CD4-positive, alpha-beta T cell treated with Interleukin-4 for 4 hours (primary cell): ENCODE measurements at places on chromosomes 7 and 10.

DNA sequence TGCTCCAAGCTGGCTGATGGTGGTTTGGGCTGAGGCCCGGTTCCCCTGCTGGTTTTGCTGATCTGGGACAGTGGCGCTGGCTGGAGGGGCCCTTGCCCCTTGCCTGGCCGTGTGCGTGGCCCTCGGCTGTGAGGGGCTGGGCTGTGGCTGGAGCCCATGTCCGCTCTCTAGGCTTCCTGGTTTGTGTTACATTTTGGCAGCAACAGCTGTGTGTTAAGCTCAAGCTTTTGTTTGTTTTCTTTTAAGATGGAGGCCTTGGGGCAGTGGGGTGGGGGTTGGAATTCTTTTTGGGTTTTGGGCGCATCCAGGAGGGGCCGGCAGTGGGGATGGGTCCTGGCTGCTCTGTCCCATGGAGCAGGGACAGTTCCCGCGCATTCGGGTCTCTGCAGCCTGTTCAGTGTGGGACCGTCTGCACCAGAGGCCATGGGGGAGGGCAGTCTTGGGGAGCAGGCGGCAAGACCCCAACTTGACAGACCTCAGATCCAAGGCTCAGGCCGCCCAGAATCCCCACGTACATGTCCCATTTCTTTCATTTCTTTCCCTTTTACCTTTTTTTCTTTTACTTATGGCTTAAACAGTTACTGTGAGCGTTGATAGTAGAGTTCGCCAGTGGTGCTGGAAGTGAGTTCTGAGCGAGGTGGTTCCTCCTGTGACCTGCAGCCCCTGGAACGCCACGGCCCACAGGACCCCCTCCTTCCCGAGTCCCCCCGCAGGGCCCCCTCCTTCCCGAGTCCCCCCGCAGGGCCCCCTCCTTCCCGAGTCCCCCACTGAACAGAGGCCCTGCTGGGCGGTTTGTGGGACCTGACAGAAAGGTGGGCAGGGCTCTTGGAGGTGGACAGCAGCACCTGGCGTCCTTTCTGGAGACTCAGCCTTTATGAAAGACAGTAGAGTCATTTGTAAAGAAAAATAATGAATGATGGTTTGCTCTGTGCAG is 75.3 kb downstream of the INPP5A start:
- no peak for DNase-seq

- DNase-seq, result no peak
Measured at GRCh38 chr10:1706711-1707110, 30.6 kb downstream of the ADARB2 start.

GRCh38 chr10:83333566-83333965 is 805.7 kb upstream of the GHITM start:
- no peak for DNase-seq

GRCh38 chr7:34237493-34237849 is 332.1 kb downstream of the BMPER start:
- no peak for DNase-seq

DNA sequence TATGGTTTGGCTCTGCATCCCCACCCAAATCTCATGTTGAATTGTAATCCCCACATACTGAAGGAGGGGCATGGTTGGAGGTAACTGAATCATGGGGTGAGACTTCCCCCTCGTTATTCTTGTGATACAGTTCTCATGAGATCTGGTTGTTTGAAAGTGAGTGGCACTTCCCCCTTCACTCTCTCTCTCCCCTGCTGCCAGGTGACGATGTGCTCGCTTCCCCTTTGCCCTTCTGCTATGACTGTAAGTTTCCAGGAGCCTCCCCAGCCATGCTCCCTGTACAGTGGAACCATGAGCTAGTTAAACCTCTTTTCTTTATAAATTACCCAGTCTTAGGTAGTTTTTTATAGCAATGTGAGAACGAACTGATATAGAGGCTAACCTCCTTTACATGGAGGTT is 16.6 kb downstream of the PLPP4 start:
- DNase-seq, result no peak

DNA sequence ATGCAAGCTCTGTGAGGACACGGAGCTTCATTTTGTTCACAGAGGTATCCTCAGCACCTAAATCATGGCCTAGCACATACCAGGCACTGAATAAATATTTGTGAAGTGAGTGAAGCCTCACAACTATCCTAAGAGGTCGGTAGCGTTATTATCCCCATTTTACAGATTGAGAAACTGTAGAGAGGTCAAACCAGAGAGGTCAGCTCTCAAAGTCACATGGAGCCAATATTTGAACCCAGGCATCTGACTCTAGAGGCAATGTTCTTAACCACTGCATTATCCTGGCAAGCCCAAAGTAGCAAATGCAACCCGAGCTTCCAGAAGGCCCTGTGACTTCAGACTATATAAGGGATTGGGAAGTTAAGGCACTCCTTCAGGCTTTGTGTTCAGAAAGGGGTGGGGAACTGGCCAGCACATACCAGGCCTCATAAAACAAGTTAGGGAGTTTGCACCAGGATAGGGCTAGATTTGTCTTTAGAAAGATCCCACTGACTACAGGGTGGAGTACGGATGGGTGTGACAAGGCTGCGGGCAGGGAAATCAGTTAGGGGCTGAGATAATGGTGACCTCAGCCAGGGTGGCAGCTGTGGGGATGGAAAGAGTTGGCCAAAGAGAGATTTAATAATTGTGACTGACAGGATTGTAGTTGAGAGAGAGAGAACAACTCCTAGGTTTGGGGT is 101.4 kb downstream of the TBXAS1 start:
- DNase-seq, result no peak

DNA sequence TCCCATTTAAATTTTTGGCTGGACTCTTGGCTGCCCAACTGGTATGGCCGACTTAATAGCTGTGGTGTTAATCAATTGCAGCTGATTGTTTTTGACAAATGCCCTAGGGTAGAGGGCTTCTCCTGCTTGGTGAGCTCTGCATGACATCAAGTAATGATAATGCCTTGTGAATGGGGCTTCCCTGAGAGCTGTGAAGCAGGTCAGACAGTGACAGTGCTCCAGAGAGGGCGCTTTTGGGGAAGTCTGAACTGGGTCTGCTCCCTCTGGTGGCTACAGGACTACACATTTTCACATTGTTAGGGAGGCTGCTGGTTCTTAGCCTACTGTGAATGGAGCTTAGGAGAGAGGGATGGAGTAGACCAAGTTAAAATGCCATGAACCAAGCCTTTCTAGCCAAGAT is 98.8 kb downstream of the SDK1 start:
- no peak for DNase-seq

GRCh38 chr10:48704156-48704555 is 19.5 kb downstream of the WDFY4 start:
- DNase-seq, result no peak

- no peak for DNase-seq
Measured at GRCh38 chr10:98006266-98006665, 24.2 kb downstream of the CRTAC1 start.

- DNase-seq, result no peak
Measured at GRCh38 chr7:16846601-16847165, 35.1 kb downstream of the AGR3 start.

DNA sequence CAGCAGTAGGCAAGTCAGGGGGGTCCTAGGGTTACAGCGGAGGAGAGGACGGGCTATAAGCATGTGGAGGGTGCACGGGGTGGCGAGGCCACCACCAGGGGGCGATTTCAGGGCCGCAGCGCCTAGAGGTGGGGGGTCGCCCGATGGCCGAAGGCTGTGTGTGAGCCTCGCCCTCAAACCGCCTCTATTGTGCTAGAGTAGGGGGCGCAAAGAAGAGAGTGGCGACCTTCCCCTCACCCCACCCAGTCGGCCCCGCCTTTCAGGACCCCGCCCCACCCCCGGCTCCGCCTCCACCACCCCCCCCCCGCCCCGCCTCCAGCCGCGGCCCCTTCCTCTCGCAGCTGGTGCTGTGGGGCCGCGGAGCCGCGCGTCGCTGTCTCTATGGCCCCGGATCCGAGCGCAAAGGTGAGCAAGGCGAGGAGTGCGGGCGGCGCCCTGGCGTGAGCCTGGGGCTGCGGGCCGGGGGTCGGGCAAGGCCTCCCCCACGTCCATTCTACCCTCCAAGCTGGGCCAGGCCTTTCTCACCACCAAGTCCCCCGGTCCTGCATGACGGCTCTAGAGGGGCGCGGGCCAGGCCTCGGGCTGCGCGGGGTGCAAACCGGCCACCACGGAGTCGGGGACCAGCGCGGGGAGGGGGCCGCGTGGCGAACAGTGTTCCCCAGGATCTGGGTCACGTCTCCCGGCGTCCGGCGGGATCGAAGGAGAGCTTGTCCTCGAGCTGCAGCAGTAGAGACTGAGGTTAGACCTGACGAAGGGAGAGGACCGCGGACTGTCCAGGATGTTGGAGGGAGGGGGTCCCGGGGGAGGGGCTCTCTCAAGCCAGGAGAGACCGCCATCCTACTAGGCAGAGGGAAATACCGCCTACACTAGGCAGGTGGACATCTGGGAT is at the start of gene SEMA4G:
SEMA4G (plus strand) TSS at position 318 of the 889 bp plus-strand sequence. CDS start 3,409 bp downstream, outside the sequence.
- DNase-seq, result peak; percentile 3

GRCh38 chr10:49109669-49110340 is 5.5 kb downstream of the VSTM4 start:
- DNase-seq, result no peak

- DNase-seq, result no peak
Measured at GRCh38 chr7:74430961-74431466, 22.7 kb upstream of the GTF2IRD1 start.

GRCh38 chr7:154532771-154533170 is 470.2 kb downstream of the PAXIP1 start:
- no peak for DNase-seq

GRCh38 chr7:155566011-155566836 is 19.9 kb upstream of the CNPY1 start:
- no peak for DNase-seq

- no peak for DNase-seq
Measured at GRCh38 chr7:67525588-67525987, 529.0 kb downstream of the TYW1 start.

GRCh38 chr7:43058271-43059066 is 54.0 kb upstream of the HECW1 start:
- DNase-seq, result no peak

- DNase-seq, result no peak
Measured at GRCh38 chr7:4468320-4469102, 213.6 kb upstream of the FOXK1 start.

GRCh38 chr10:126430512-126430911 is 42.2 kb upstream of the ADAM12 start:
- DNase-seq, result no peak

DNA sequence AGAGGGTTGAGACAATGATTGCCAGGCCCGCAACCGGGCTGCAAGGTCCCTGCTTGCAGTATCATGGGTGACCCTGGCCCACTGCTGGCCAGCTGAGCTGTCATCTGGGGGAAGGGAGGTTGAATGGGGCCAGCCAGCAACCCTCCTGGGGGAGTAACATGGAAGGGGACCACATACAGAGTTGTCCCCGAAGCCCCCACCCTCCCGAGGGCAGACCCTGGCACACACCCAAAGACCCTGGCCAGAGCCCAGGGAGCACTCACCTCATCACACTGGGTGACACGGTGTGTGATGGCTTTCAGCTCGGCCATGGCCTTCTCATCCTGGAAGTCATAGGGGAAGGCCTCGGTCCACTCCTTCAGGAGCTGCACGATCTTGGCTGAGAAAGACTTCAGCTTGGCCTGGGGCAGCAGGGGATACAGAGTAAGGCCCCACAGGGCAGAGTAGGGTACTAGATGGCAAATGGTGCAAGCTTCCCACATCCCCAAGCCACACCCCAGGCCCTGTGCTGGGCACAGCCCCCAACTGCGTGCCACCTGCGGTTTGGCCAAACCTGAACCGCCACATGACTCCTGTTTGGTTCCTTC is 63.4 kb downstream of the CSGALNACT2 start:
- DNase-seq, result no peak

GRCh38 chr10:5561704-5562645 is 37.2 kb downstream of the CALML3 start:
- no peak for DNase-seq

GRCh38 chr7:133837224-133837623 is 289.9 kb upstream of the LRGUK start:
- DNase-seq, result no peak

DNA sequence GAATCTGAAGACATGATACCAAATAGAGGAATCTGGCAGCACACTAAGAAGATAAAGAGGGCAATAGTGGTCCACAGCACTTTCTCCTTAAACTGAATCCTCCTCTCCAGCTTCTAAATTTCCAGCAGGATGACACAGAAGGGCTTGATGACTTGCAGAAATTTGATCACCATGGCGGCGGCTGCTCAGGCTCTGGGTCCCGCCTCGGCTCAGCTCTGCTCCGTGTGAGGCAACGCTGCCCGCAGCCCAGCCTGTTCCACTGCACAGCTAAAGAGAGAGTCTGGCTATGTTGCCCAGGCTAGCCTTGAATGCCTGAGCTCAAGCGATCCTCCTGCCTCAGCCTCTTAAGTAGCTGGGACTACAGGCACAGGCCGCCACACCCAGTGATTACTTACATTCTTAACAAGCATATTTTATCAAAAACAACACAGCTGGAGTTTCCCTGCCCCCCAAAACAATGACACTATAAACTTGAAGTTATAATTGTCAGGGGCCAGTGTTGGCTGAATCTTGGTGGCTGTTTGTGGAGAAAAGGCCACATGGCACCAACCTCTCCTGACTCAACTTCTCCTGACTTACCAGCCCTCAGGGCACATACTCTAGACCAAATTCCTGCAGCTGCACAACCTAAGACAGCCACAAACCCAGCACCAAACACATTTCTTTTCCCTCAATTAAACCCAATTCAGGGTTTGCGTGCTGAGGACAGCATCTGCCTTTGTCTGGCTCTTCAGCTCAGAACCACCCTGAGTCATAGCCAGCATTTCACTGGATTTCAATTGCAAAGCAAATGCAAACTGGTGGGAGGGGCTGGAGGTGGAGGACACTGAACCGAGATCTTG is 11.6 kb upstream of the TNPO3 start:
- DNase-seq, result no peak

GRCh38 chr7:85125651-85126131 is 61.2 kb downstream of the SEMA3D start:
- DNase-seq, result no peak

- DNase-seq, result no peak
Measured at GRCh38 chr7:67625257-67625737, 628.7 kb downstream of the TYW1 start.

DNA sequence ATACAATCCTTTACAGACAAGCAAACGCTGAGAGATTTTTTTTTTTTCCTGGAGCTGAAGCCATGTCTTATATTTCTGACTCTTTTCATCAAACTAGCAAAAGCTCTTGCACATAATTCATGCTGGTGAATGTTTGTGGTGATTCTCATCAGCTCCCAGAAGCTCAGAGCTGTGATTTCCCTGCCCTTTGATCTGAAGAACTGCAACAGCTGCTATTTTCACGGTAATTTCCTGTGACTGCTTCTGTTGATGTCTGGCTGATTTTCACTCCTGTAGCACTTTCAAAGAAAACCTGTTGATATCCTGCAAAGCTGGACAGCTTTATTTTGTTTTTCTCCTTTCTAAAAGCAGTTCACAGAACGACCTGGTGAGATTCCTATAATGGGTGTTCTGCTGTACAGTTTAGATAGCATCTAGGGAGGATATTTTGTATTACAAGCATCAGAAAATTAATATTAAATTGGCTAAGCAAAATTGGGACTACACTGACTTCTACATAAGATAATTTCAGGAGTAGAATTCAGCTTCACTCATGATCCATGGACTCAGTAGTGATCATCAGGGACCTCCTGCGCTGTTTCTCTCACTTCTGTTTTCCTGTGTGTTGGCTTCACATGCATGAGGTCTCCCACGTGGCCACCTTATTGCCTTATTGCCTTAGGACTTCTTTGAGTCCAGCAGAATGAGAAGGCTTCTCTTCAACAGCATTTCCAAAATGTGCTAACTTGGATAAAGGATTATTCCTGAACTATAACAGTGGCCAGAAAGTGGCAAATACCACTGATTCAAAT is 1111.6 kb upstream of the SORCS1 start:
- no peak for DNase-seq
